ENCODE measurements at places on chromosomes 3 and 15. TPM values are rescaled to one million over a fixed set of nuclear protein-coding genes. Genes with fewer than 3 reads are reported as not detected.

ROBO2 gene
- not detected for total RNA-seq

PROS1 gene
- 0.94 TPM for total RNA-seq

- no peaks in the 10 kb centered on the region for H3K36me3 ChIP-seq
- no peak overlapping the region for H3K27ac ChIP-seq
- DNase-seq, result no peak
- no peaks in the 10 kb centered on the region for H3K27me3 ChIP-seq
- H3K4me3 ChIP-seq, result no peak overlapping the region
Measured at GRCh38 chr3:153373606-153374005, 211.6 kb downstream of the RAP2B start.

ZNF770 gene
- total RNA-seq, result 36.4 TPM

POLG gene
- 96.5 TPM for total RNA-seq
